ENCODE measurements at places on chromosomes 12 and 14.

- H3K27me3 ChIP-seq: peaks cover 66% of the 10 kb centered on the region
- H3K36me3 ChIP-seq: peaks cover 2% of the 10 kb centered on the region
- no peak overlapping the region for H3K27ac ChIP-seq
Measured at GRCh38 chr12:94875525-94875924, 128.0 kb downstream of the NDUFA12 start.

GRCh38 chr14:76710056-76711010, 50.9 kb upstream of the VASH1 start:
- no peaks in the 10 kb centered on the region for H3K4me1 ChIP-seq
- no peak overlapping the region for H3K27ac ChIP-seq
- DNase-seq: peak; percentile 62
- H3K36me3 ChIP-seq: no peaks in the 10 kb centered on the region
- H3K27me3 ChIP-seq: peaks cover 21% of the 10 kb centered on the region

DNA sequence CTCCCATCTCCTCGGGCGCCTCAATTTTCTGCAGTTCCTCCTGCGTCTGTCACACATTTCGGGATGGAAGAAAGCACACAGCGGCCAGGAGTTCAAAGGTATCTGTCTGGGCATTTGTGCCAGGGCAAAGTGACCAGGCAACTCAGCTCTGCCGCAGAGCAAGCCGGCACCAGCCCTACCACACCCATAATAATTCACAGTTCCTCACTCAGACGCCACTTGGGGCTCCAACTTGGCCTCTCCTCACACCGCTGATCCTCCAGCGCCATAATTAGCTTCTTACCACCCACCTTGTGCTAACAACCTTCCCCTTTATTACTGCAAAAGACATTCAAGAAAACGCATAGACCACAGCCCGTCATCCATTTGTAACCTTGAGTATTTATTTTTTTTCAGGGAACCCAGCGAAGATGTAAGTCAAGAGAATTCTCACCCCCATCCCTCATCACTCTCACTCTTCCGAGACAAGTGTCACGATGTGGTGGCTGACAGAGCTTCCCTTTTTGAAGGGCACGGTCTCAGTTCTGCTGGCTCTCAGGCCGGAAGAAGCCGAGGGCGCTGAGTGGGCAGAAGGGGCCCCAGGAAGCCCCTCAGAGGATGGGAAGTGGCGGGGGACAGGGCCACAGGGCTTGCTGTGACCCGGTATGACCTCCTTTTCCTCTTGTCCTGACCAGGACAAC, 25.2 kb upstream of the NCOR2 start:
- H3K4me3 ChIP-seq: no peak overlapping the region
- DNase-seq: no peak
- H3K27me3 ChIP-seq: no peaks in the 10 kb centered on the region

DNA sequence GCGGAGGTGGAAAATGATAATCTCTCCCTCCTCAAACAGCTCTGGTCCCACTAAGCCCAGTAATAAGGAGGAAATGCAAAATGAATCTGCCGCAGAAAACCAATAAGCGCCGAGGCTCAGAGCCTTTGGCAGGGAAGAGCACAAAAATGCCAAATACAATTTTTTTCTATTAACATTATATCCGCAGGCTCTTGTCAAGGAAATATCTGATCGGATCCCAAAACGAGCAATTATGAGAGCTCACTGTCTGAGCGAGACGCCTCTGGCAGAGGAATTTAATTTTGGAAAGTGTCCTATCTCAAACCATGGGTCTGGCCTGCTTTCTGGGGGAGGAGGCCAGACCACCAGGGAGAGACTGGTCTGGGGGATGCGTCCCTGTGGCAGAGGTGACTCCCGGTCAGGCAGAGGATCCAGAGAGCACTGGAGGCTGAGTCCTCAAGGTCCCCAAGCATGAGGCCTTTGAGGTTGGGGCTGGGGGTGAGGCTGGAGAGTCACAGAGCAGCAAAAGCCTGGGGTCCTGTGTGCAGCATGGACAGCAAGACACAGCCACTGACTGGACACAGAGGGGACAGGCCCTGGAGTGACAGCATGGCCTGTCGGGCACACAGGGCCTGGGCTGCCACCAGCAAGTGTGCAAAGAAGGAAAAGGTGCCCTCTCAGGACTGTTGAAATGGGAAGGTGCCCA, 342.8 kb upstream of the SFSWAP start:
- no peak for DNase-seq
- no peaks in the 10 kb centered on the region for H3K36me3 ChIP-seq
- no peaks in the 10 kb centered on the region for H3K4me1 ChIP-seq
- no peaks in the 10 kb centered on the region for H3K27me3 ChIP-seq
- no peak overlapping the region for H3K4me3 ChIP-seq
- H3K27ac ChIP-seq: no peak overlapping the region

GRCh38 chr12:89453121-89453978, 71.2 kb downstream of the GALNT4 start:
- peaks cover 59% of the 10 kb centered on the region for H3K4me1 ChIP-seq
- DNase-seq: no peak
- no peak overlapping the region for H3K4me3 ChIP-seq
- H3K27ac ChIP-seq: peak overlapping the region; percentile 98
- no peaks in the 10 kb centered on the region for H3K27me3 ChIP-seq
- peaks cover 1% of the 10 kb centered on the region for H3K36me3 ChIP-seq

- no peaks in the 10 kb centered on the region for H3K27me3 ChIP-seq
- H3K27ac ChIP-seq: no peak overlapping the region
- DNase-seq: no peak
- H3K4me1 ChIP-seq: no peaks in the 10 kb centered on the region
- H3K36me3 ChIP-seq: peaks cover 7% of the 10 kb centered on the region
- no peak overlapping the region for H3K4me3 ChIP-seq
Measured at GRCh38 chr12:82425241-82425640, 66.9 kb downstream of the METTL25 start.

DNA sequence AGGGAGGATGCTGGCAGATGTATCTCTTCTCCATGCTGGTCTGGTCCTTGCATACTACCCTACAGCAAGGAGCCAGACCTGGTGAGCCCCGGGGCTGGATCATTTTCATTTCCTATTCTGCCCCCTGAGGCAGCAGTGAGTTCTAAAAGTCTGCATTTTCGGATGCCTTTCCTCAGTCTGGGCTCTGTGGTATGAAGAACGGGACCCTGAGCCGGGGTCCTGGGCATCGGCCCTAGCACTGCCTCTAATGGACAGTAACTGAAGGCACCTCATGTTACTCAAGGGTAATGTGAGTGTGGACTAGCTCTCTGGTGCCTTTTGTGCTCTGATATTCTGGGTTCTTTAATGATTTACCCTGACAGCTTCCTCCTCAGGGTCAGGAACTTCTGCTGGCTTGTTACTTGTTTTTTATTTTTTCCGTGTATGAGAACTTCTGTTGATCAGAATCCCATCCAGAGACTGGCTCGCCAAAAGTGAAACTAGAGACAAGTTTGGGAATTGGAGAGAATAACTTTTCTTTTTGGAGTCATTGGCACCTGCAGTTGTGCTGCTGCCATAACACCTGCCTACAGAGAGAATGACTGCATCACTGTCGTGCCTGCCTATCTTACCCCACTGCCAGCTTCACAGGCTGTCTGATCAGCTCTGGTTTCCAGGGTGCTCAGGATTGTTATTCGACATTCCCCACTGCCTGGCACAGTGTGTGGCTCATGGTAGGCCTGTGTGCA, 62.3 kb downstream of the SUSD6 start:
- no peak overlapping the region for H3K4me3 ChIP-seq
- H3K36me3 ChIP-seq: peaks cover 8% of the 10 kb centered on the region
- H3K27ac ChIP-seq: peak overlapping the region; percentile 68
- peaks cover 59% of the 10 kb centered on the region for H3K4me1 ChIP-seq
- no peak for DNase-seq

Data from osteocyte (in vitro differentiated cells).